Activated T-helper 1 cell treated with Interleukin-2 at 50 U/mL for 16 hours (primary cell): ENCODE measurements at places on chromosomes 5 and 9.

DNA sequence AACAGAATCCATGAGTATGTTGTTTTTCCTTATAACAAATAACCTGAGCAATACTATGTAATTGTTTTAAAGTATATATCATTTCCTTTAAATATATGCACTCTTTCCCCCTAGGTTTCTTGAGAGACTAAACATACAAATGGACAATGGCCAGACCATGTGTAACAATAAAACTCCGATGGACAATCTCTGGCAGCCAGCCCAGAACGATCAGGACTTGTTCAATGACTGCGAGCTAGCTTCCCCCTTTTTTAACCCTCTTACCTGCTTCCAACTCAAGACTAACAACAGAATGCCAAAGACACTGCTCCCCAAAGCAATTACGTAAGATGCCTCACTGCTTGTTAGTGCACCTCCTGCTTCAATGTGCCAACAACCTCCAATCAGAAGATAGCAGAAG, 94.9 kb downstream of the HTR4 start:
- DNase-seq: no peak

- no peak for DNase-seq
Observed at GRCh38 chr5:87008751-87009560, 258.7 kb upstream of the RASA1 start.

- no peak for DNase-seq
Observed at GRCh38 chr5:12292610-12293204, 388.5 kb upstream of the CTNND2 start.

DNA sequence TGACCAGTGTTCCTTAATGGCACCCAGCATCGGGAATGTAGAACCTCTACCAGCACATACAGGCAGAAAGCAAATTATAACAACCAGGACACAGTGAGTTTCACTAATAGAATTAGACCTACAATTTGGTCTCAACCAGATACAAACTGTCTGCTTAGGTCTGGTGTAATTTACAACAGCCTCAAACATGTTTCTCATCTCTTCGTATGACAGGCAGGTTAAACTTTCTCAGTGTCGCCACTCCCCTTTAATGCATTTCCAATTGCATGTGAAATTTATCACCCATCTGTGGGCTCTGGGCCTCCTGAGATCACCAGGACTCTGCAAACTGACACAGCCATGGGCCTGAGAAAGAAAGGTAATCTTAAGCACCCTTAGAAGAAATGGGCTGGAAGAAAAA, 218.7 kb downstream of the DCP2 start:
- no peak for DNase-seq

- no peak for DNase-seq
Observed at GRCh38 chr9:128809831-128810230, 8.5 kb upstream of the ENDOG start.

DNA sequence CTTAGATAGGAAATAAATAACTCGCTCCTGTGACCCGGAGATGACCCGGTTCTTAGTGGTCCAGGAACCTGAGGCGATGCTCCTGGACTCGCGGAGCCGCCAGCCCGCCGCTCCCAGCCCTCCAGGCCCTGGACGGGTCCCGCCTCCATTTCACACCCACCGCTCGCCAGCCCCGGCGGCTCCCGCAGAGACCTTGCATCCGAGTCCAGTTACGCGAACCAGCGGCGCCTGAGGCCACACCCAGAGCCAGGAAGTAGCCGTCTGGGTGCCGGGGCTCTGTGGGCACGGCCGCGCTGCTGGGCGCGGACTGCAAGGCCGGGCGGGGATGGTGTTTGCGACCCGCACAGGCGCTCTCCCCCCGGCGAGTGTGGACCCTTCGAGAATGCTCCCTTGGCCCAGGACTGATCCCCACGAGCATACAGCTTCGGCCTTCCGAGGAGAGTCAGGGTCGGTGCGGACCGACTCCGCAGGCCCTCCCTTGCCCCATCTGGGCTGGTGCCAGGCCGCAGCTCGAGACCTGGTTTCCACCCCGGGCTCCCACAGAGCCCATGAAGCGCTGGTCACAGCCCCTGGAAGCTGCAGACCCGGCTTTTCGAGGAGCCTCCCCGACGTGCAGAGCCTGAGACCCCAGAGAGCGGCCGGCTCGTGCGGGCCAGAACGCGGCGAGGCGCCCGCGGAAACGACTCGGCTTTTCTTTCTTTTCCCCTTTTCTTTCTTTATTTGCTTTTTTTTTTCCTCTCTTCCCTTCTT, 5.2 kb upstream of the BARX1 start:
- no peak for DNase-seq

DNA sequence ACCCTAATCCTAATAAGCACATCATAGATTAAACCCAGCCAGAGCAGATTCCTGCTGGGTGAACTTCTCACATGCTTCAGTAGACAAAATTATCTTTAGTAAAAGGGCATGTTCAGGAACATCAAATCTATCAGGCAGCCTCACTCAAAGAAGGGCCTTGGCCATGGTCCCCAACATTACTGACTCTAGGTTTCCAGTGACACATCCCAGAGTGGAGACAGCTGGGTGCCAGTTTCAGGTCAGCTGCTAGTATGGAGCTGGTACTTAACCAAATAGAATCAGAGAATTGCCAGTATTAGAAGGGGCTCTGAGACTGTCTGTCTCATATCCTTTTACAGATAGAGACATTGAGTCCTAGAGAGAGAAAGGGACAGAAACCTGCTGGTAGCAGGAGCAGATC, 44.1 kb upstream of the GALNT10 start:
- no peak for DNase-seq

DNA sequence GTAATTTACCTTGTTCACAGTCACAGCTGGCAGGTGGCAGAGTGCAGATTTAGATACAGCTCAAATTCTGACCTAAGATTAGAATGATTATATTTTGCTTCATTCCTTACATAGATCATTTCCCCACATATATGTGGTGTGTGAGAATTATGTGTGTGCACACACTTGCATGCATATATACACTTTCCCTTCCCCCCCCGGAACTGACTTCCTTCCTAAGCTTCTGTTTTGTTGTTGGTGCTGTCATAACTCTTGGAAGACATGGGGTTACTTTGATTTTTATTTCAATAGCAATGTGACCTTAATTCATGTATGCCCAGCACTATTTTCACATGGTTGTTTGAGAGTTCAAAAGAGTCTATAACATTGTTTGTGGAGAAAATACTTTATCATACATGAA, 112.8 kb downstream of the CMYA5 start:
- DNase-seq: no peak

DNA sequence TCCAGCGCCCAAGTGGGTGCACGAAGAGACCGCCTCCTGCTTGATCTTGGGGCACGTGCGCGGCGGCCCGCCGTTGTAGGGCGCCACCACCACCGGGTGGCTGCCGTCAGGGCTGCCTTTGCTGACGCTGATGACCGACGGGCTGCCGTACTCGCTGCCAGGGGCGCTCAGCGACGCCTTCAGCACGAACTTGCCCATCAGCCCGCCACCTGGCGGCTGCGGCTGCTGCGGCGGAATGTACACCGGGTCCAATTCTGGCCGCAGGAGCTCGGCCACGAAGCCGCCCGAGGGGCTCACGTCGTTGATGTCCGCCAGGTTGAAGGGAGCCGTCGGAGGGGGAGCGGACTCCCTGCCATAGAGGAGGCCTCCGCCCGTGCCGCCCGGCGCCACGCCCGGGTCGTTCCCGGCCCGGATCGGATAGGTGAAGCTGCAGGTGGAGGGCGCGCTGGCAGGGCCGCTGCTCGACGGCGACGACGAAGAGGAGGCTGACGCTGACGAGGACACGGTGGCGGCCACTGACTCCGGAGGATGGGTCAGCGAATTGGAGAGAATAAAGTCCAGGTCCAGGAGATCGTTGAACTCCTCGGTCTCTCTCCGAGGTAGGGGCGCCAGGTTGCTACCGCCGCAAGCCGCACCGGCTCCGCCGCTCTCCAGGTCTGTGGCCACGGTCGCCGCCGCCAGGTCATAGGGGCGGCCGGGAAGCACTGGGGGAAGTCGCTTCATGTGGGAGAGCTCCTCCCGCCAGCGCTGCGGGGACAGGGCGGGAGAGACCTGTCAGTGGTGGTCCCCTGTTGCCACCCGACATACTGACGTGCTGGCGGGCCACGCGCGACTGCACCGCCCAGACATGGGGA, 1.8 kb downstream of the KLF4 start:
- no peak for DNase-seq

DNA sequence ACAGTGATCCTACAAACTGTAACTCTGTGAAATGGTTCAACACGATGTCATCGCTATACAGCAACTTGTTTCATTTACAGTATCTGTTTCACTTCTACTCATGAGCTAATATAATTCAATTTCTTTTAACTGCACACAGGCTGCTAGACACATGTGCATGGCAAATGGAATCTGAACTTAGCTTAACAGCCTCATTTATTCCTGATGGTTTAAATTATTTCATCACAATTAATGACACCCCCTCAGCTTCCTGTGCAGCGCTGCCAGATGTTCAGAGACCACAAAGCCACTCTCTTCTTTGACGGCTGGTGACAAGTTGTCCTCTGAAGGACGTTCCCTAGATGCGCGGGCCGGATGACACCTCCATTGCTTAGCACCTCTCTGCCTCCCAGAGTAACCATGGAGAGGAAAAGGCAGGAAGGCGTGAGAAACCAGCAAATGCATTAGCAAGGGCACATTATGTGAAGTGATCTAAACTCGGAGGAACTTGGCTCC, 191.1 kb downstream of the BNC2 start:
- DNase-seq: no peak

GRCh38 chr9:124427281-124427680, 12.0 kb upstream of the PSMB7 start:
- DNase-seq: no peak

DNA sequence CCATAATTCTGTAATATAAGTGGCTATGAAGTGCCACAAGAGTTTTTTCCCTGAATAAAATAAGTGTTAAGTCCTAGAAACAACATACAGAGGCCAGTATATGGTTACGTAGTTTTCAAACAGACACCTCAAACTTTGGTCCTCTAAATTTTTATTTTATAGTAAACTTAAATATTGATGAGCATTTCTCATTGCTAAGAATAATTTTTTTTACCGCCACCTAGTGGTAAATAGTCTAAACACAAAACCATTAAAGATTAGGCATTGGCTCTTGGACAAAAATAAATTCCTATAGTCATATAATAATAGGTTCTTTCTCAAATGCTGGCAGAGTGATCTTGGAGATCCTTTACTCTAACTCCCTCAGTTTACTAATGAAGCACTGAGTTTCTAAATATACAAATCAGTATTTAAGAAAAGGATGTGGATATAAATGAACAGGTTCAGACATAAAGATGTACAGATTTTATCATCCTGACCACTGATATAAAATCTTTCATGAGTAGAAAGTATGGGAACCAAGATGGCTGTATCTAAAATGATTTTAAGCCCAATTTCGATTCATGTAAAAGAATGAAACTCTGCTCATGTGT, 136.2 kb downstream of the FANCC start:
- no peak for DNase-seq

GRCh38 chr9:77661566-77662085, 13.5 kb upstream of the GNA14 start:
- no peak for DNase-seq

- no peak for DNase-seq
Observed at GRCh38 chr9:5631026-5631425, 2.1 kb downstream of the RIC1 start.

- no peak for DNase-seq
Observed at GRCh38 chr5:142275496-142275895, 49.3 kb downstream of the SPRY4 start.

DNA sequence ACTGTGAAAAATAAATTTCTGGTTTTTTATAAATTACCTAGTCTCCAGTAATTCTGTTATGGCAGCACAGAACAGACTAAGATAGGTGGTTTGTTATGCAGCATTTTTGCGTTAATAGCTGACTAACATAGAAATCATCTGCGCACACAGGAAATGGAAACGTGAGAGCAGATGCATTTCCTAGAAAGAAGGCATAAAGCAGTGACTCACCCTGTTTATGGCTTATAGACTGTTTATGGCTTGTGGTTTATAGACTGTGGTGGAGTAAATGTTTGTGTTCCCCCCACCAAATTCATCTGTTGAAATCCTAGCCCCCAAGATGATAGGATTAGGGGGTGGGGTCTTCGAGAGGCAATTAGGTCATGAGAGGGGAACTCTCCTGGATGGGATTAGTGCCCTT, 18.3 kb upstream of the OSMR start:
- no peak for DNase-seq

DNA sequence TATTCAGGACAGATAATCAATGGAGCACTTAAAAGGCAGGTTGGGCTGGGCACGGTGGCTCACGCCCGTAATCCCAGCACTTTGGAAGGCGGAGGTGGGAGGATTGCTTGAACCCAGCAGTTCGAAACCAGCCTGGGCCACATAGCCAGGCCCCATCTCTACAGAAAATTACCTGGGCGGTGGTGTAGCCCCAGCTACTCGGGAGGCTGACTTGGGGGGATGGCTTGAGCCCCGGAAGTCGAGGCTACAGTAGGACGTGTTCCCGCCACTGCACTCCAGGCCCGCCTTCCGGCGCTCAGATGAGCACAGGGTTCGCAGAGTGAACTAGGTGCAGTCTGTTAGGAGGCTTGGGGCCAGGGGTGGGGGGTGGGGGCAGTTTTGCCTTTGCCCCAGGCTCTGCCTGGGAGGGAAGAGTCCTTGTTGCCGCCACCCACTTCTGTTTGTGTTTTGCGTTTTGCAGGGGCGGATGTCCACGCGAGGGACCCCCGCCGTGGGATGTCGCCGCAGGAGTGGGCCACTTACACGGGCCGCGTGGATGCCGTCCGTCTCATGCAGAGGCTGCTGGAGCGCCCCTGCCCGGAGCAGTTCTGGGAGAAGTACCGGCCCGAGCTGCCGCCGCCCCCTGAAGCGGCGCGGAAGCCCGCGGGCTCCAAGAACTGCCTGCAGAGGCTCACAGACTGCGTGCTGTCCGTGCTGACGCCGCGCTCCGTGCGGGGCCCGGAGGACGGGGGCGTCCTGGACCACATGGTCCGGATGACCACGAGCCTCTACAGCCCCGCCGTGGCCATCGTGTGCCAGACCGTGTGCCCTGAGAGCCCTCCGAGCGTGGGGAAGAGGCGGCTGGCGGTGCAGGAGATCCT, 85.2 kb downstream of the ANKRD33B start:
- DNase-seq: no peak

GRCh38 chr5:1041225-1042143, 32.9 kb downstream of the NKD2 start:
- DNase-seq: no peak

DNA sequence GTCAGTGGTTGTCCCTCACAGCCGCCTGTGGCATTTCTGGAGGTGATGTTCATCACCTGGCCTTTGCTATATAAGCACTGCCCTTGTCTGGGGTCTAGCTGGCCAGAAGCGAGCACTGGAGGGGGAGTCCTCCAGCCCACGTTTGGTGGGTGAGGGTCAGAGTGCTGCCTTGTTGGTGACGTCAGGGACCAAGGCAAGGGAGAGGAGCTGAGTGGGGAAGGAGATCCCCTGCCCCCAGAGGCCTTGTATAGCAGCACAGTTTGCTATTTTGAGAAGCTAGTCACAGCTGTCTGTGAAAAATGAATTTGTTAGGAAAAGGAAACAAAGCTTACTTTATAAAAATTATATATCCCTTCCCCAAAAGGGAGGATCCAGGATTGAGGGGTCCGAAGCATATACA, 49.8 kb downstream of the SYK start:
- no peak for DNase-seq

GRCh38 chr5:88262116-88262515, 6.5 kb downstream of the TMEM161B start:
- DNase-seq: no peak
